ENCODE measurements at places on chromosomes 16 and 17.

GRCh38 chr17:36204724-36205500, 6.0 kb upstream of the CCL4L2 start:
- no peak for DNase-seq

DNA sequence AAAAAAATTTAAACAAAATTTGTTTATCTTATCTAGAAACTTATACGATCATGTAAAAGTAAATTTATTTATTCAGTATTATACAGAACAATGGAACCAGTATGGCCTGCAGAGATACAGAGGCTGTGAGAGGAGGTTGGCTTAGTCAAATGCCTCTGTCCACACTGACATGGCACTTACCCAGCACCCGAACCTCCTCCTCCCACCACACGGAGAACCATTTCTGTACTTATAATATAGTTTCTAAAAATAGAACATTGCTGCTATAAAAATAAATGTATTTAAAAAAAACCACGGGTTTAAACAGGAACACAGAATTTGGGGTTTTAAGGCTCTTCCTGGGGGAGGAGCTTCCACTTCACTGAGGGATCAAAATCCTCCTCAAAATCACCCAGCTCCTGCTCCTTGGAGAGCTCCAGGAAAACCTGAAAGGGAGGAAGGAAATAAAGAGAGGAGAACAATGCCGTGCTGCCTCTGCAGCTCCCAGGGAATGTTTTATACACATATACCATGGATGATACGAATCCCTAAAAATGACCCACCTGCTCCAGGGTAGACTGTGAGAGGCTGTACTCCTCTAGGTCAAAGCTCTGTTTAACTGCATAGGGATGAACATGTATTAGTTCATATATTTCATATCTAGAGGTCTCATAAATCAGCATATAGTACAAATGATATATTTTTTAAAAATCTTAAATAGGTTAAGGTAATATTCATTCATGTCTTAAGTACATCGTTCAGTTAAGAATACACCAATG, 87.3 kb downstream of the ABCA8 start:
- no peak for DNase-seq

GRCh38 chr16:65769055-65769465, 597.4 kb upstream of the CDH5 start:
- no peak for DNase-seq

GRCh38 chr17:32880671-32881453, 3.9 kb upstream of the MYO1D start:
- DNase-seq = no peak

- no peak for DNase-seq
These were observed 1.3 kb downstream of the TOM1L2 start for GRCh38 chr17:17970699-17971430.

DNA sequence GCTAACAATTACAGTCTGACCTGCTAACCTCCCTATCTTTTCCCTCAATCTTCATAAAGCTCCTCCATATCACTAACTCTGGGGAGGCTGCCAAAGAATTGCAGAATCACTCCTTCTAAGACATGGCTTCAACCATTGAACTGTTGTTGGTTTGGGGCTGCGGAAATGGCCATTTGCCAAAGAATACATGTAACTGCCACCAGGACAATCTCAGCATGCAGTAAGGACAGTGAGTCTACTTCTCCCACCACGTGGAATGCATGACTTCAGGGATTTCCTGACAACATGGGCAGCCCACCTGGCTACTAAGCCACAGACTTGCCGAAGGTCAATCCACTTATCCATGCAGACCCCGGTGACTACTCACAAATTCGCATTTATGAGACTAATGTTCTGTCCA, 104.3 kb upstream of the NUDT7 start:
- DNase-seq = no peak

GRCh38 chr17:59186850-59187249, 23.0 kb upstream of the SMG8 start:
- DNase-seq = no peak

- no peak for DNase-seq
These were observed 32.2 kb downstream of the ADAMTS18 start for GRCh38 chr16:77402672-77403071.

- no peak for DNase-seq
These were observed 30.8 kb upstream of the RBBP6 start for GRCh38 chr16:24508614-24509013.

DNA sequence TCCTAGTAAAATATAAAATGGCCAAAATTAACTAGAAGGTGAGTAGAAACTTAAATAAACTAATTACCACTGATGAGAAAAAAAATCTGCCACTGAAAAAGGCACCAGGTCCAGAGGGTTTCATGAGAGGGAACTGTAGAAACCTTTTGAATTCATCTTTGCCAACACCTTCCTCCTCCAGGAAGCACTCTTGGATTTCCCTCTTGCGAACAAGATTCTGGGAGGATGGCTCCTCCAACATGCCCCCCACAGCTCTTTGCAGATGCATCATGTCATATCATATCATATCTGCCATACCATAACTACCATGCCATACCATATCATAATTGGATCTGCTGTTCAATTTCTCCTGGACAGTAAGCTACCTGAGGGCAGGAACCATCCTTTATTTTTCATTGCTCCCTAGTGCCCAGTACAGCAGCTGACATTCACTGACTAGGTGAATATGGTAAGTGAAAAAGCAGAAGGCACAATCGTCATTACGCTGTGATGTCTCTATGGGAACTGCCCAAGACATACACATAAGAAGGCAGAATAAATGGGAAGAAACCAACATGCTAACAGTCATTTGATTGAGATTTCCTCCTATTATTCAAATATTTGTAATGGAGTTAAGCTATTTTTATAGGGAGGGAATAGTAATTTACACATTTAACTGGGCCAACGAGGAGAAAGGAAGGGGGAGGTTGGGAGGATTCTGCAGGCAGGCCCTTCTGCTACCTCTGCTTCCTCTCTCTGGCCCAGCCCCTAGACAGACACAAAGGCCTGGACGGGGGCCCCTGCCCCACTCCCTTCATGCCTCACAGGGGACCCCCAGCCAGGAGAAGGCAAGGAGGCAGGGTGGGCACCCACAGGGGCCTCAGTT, 110.1 kb upstream of the SMURF2 start:
- DNase-seq = no peak

DNA sequence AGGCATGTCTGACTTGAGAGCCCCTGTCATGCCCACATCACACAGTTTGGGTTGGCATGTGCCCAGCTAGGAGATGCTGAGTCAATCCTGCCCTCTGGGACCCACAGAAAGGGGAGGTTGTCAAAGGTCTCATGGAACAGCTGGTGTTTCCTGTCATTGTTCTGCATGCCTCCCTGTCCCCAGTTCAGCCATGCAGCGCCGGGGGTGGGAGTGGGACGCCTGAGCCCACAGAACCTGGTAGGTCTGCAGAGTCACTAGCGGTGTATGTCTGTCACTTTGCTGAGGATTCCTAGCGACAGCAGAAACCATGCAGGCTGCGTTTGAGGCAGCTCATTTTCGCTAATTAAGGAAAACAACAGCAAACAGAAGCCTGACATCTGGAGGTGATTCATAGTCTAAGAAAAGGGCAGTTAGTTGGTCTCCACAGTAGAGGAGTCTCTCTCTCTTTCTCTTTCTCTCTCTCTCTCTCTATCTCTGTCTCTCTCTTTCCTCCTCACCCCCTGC, 19.6 kb upstream of the CCL1 start:
- DNase-seq = no peak

GRCh38 chr16:20409398-20410120, at the start of gene ACSM5:
Gene ACSM5 (plus strand): TSS chr16:20409534. CDS start chr16:20411485, 1,951 bp downstream.
- DNase-seq = no peak

DNA sequence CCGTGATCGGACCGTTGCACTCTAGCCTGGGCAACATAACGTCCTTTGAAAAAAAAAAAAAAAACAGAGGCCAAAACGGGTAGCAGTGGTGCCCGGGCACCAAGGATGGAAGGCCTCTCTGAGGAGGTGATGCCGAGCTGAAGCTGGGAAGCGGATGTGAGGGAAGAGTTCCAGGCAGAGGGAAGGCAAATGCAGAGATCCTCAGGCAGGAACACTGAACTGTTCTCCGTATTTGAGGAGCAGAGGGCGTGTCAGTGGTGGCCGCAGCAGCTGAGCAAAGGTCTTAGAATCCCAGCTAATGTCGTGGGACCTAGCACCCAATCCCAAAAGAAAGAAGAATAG, 656 bp upstream of the KCTD13 start:
- no peak for DNase-seq

- no peak for DNase-seq
These were observed 138.7 kb downstream of the ANKFN1 start for GRCh38 chr17:56292010-56292409.

DNA sequence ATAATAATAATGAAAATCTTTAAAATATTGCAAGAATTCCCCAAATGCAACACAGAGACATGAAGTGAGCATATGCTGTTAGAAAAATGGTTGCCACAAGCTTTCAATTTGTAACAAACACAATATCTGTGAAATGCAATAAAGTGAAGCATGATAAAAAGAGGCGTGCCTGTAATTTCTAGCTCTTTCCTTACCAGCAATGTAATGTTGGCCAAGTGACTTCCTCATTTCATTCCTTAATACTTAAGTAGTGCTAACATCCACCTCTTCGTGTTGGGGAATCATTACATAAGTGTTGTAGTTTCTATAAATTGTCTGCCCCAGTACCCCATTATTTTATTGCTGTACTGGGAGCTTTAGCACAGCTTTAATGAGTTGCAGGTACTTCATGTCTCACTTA, 1192.0 kb upstream of the CDH8 start:
- no peak for DNase-seq

- no peak for DNase-seq
These were observed 191.6 kb downstream of the CPPED1 start for GRCh38 chr16:12611916-12612597.

GRCh38 chr17:16329519-16330271, 23.6 kb downstream of the CENPV start:
- DNase-seq = no peak

DNA sequence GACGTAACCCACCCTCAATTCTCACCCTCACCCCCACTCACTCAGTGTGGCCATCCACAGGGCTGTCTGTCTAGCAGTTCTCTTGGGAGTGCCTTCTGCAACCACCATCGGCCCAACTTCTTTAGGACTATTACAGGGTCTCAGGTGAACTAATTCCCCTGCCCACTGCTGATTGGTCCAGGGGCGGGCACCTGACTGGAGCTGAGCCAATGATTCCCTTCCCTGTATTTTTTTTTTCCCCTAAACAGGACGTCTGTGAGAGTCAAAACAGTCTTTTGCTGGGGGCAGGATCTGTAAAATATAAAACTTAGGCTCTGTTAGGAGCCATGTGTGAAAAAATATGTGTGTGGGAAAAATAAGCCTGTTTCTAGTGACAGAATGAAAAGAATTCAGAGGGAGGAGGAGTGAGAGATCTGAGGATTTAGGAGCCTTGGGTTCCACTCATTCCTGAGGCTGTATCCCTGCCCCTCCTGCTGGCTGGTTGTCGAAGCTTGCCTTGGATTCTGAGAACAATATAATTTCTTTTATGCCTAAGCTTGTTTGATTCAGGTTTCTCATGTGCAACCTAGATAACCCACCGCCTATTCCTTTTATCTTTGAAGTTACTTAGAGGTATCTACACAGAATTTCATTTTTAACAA, 115.0 kb downstream of the SPACA3 start:
- DNase-seq = no peak

DNA sequence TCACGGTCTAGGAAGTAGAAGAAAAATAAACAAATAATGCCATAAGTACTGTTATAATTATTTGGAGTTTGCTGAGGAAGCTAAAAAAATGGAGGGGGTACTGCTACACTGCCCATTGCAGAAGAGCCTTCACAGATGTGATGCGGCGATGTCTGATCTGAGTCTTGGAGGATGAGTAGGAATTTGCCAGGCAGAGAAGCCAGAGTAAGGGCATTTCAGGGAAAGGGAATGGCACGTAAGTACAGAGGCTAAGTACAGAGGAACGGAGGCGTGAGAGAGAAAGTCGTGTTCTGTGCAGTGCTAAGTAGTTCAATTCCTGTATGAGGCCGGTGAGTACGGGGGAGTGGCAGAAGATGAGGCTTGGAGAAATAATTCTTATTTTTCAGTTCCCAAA, 741 bp upstream of the GRB2 start:
- no peak for DNase-seq

DNA sequence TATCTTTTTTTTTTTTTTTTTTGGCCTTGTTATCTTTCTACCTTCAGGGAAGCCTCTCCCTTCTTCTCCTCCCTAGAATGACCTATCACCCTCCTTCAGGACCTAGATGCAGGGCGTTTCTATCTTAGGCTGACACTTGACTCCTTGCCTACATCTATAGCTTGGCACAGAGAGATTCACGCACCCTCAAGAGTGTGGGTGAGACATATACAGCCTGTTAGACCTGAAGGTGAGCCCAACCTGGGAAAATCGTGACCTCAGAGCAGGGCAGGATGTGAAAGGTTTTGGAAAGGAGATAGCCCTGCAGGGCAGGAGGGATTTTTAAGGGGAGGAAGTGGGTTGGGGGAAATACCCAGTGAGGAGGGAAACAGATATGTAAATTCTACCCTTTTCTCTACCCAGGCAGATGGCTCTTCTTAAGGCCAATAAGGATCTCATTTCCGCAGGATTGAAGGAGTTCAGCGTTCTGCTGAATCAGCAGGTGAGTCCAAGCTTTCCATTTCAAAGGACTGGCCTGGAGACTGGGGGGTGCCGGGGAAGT, at the start of gene AHSP:
TSS of gene AHSP (plus strand) at position 167 of the 541 bp plus-strand sequence. CDS start at position 407, 240 bp downstream.
- DNase-seq = no peak

GRCh38 chr16:55257966-55258613, 65.9 kb upstream of the IRX6 start:
- no peak for DNase-seq

GRCh38 chr16:27894386-27894785, 169.1 kb downstream of the GSG1L start:
- no peak for DNase-seq

- DNase-seq = no peak
These were observed 43.4 kb upstream of the GSE1 start for GRCh38 chr16:85569615-85570212.

DNA sequence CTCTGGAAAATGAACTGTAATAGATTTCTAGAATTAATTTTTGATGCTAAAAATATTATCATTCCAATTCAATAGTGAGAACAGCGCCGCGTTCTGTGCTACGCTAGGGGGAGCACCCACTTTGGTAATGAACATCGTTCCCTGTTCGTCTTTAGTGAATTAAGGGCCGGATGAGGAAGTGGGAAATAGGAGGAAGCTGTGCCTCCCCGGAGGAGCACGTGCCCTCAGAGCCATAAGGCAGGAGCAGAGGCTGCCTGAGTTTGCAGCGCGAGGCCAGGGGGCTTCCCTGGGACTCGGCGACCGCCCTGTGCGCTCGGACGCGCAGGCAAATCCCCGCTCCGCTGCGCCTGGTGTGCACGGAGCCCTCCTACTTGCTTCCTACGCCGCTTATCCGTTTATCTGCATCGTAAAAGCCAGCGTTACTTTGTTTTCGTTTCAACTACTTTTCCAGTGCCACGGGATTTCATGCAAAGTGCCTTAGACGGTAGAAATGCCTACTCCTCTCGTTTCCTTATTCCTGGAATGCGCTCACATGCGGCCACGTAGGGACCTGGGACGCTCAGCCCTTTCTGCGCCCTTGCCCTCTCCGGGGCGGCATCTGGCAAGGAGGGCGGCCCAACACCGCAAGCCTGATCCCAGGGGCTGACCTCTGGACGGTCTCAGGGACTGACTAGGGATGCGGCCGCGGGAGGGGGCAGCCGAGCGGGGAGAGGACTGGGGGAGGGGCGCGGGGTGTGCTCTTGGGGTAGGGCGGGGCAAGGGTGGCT, 76.4 kb downstream of the KCNJ12 start:
- no peak for DNase-seq

GRCh38 chr16:72597938-72598337, 426.0 kb upstream of the PMFBP1 start:
- no peak for DNase-seq

GRCh38 chr17:17934806-17935205, 37.4 kb downstream of the TOM1L2 start:
- no peak for DNase-seq

All from activated CD4-positive, alpha-beta T cell treated with anti-CD3 and anti-CD28 coated beads for 1 hour (primary cell).